Left colon (tissue), 2 donors: ENCODE measurements at places on chromosomes 1 and 21. TPM values are rescaled to one million over a fixed set of nuclear protein-coding genes. Genes with fewer than 3 reads are reported as not detected.

PRKAA2 gene
- 3.5 TPM for total RNA-seq

PER3 gene
- total RNA-seq: 7.2 TPM

PTGS2 gene
- 4.8 TPM for total RNA-seq

CATSPERE gene
- 0.50 TPM for total RNA-seq

RGS18 gene
- total RNA-seq: 1.7 TPM

COL8A2 gene
- 1.8 TPM for total RNA-seq

LCE2C gene
- total RNA-seq: not detected

PTGFR gene
- total RNA-seq: 0.87 TPM

THEM5 gene
- total RNA-seq: not detected

SPRR2A gene
- total RNA-seq: not detected

OR2G6 gene
- total RNA-seq: not detected

CLIC6 gene
- 15.0 TPM for total RNA-seq

SLC19A2 gene
- total RNA-seq: 8.4 TPM

OBSCN gene
- 5.3 TPM for total RNA-seq

SLC5A9 gene
- 3.5 TPM for total RNA-seq

RBP7 gene
- total RNA-seq: 2.1 TPM

NTMT2 gene
- not detected for total RNA-seq

C1orf53 gene
- 5.2 TPM for total RNA-seq

OPRD1 gene
- 0.08 TPM for total RNA-seq

RIT1 gene
- total RNA-seq: 26.3 TPM

LRRC8D gene
- total RNA-seq: 48.0 TPM

OR2T29 gene
- not detected for total RNA-seq

CD244 gene
- total RNA-seq: 0.87 TPM

MEX3A gene
- total RNA-seq: 1.1 TPM

GPR137B gene
- 3.8 TPM for total RNA-seq

GJA5 gene
- 2.5 TPM for total RNA-seq

LCK gene
- 2.0 TPM for total RNA-seq

NECAP2 gene
- total RNA-seq: 41.5 TPM

IPO9 gene
- 22.0 TPM for total RNA-seq

CHI3L2 gene
- 1.2 TPM for total RNA-seq

PTPN22 gene
- 5.7 TPM for total RNA-seq

CBR1 gene
- total RNA-seq: 73.4 TPM

NR1I3 gene
- total RNA-seq: 0.53 TPM

KCNK1 gene
- 56.5 TPM for total RNA-seq

PUM1 gene
- 111 TPM for total RNA-seq

MMEL1 gene
- total RNA-seq: 11.5 TPM

PLPP3 gene
- total RNA-seq: 29.8 TPM

NTNG1 gene
- total RNA-seq: 1.2 TPM

TMEM200B gene
- 1.3 TPM for total RNA-seq

LCE1C gene
- total RNA-seq: not detected

HPDL gene
- 3.6 TPM for total RNA-seq

DEPDC1 gene
- 5.6 TPM for total RNA-seq

WNT3A gene
- 0.14 TPM for total RNA-seq

USH2A gene
- under 0.01 TPM for total RNA-seq

JAM2 gene
- 3.5 TPM for total RNA-seq

TYW3 gene
- total RNA-seq: 11.8 TPM

OR6N1 gene
- not detected for total RNA-seq

TTC22 gene
- 94.5 TPM for total RNA-seq

MCOLN2 gene
- total RNA-seq: 25.2 TPM

RAP1GAP gene
- total RNA-seq: 53.1 TPM

ITLN2 gene
- total RNA-seq: not detected

UBE2U gene
- total RNA-seq: not detected

TMCO4 gene
- 31.1 TPM for total RNA-seq

TACSTD2 gene
- 0.37 TPM for total RNA-seq

PLA2G5 gene
- total RNA-seq: 0.58 TPM
